ENCODE measurements at places on chromosomes 4 and X.

DNA sequence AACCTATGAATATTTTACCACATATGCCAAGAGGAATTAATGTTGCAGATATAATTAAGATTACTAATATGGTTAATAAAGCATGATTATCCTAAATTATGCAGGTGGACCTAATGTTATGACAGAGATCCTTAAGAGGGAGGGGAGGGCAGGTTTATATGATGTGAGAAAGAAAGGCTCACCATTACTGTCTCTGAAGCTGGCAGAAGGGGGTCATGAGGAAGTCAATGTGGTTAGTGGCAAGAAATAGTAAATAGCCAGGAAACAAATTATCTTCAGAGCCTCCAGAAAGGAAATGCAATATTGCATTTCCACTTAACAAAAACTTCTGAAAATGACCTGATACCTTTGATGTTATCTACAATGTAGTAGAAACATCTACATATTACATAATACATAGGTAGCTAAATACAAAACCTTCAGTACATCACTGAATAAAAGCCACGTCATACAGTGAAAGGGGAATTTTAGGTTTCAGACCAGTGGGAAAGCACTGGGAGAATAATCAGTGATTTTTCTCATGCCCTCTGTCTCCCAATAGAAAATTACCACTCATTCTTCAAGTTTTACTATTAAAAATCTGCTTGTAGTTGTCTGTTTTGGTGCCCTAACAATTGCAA, 609.2 kb downstream of the SPOCK3 start:
- no peak for DNase-seq

- DNase-seq: no peak
These were observed 89.7 kb downstream of the AMELX start for GRCh38 chrX:11382930-11383329.

DNA sequence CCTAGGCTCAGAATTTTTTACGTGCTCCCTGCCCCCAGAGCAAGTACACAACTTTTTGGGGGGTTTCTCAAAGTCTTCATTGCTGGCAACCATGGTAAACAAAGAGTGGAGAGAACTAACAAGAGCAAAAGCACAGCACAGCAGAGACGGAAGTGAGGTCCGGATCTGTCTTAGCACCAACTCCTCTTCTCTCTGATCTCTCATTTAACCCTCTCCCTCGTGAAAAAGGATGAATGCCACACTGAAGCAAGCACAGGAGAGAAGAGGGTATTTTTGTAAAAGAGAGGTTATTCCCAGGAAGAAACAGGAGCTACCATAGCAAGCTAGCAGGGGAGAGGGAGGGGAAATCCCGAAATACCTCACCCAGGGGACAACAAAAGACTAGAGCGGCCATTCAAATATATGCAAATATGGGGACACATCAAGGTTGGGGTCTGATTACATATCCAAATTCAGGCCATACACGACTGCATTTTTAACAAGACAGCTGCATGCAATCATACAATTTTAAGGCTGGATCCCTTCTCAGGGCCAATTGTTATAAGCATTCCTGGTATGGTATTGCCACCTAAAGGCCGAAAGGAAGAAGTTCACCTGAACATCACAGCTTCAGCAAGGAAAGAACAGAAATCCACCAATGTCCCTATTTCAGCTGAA, 46.6 kb downstream of the CD40LG start:
- no peak for DNase-seq

DNA sequence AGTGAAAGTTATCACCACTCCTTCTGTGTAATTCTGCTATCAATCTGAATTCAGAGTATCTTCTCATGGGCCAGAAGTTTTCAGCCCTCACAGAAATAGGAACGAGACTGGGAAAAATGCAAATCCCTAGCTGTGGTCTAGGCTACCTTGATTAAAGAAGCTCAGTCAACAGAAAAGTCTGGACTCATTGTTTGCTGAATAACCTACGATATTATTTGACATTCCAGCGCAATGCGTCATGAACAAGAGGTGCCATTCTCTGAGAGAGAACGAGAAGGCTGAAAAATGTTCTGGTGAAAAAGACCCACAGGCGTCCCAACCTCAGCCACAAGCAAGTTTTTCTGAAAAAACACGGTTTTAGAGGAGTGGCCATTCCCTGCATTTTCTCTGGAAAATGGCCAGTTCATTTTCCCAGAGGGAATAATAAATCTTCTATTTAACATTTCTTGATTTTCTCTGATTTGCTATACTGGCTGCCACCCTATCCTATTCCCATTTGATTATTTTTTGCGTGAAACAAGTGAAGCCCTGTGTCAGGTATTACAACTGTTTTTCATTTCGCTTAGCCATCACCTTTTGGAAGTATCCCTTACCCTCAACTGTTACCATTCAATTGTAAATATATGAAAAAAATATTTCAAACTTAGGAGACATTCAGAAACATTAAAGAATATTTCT, 1117.6 kb upstream of the PRKX start:
- no peak for DNase-seq

DNA sequence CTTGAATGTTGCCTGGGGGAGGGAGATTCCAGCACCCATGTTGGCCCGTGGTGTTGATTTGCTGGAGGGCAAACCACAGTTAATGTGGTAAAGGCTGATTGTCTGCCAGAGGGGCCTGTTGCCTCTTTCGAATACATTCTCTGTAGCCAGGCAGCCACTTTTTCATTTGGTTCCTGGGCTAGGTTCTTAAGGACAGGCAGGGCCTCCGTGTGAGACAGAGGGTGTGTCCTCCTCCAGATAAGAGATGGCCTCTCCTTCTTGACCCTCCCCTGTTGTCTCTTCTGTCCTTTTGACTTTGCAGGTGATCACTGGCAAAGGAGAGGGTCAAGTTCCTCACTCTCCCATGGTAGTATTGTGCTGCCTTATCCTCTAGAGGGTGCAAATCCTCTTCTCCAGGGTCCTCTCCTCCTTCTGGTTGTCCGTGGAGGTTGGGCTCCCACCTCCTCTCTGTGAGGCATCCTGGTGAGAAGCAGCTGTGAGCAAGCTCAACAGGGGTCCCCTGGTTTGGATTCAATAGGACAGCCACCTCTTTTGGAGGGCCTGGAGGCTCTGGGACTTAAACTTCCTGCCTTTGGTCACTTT, 44.9 kb downstream of the ZNF182 start:
- no peak for DNase-seq

GRCh38 chr4:182367153-182367552, 124.0 kb downstream of the TENM3 start:
- DNase-seq: no peak

DNA sequence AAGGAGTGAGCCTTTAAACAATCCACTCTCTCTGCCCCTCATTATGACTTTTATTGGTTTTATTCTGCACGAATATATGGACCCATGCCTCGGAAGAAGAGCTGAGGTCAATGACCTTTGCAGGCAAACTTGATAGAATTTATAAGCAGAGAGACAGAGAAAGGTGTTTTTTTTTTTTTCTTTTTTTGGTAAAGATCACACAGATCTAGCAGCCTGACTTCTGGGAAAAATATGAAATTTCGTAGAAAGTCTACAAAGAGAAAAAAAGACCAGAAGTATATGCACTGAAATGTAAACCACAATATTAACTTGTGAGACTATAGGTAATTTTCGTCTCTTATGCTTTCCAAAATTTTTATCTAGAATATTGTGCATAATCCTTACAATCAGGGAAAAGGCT, 61.6 kb downstream of the LEF1 start:
- no peak for DNase-seq

DNA sequence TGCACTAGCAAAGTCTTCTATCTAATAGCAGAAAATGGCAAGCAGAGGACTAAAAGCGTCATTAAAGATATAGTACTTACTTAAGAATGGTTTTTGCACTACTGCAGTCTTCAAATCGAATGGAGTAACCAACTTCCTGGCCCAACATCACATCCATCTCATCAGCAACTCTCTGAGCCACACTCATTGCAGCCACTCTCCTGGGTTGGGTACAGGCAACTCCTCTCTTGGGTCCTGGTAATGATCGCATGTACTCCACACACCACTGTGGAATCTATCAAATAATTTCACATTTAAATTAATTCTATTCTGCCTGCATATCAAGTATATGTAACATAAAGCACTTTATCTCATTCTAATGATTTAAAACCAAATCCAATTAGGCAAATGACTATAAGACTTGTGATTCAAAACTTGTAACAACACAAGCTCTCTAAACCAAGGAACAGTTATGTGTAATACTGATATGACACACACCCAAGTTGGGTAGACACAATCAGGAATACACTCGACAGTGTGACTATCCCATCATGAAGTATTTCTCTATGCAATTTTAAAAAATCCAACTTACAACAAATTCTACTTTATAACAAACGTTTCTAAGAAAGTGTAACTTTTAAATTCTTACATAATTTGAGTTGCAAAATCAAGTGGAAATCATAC, 13.6 kb downstream of the DHX15 start:
- DNase-seq: no peak

DNA sequence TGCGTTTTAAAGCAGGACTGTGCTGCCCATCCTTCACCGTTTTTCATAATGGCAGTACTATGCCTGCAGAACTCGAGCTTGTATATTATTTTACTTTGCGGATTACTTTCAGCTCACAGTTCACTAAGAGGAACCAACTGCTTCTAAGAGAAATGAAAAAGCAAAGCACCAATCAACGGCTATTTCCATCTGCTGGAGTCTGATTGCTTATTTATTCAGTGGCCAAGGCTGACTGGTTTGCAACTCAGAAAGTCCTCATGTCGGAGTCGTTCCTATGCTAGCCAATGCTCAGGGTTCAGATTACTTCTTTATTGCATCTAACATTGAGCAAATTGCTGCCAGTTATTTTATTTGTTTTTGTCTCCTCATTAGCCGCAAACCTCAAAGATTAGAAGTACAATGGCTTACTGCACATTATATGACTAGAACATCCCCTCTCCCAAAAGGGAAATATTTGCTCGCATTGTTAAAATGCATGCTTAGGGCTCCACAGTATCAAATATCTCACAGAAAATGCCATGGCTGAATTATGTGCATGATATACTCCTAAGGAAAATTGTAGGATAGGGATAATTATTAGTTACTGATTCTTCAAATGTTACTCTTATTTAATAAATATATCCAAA, 1628.2 kb upstream of the ADGRL3 start:
- no peak for DNase-seq

GRCh38 chr4:53899586-53900270, 164.7 kb downstream of the CHIC2 start:
- no peak for DNase-seq

- DNase-seq: no peak
These were observed 22.8 kb downstream of the USP38 start for GRCh38 chr4:143207555-143207954.

DNA sequence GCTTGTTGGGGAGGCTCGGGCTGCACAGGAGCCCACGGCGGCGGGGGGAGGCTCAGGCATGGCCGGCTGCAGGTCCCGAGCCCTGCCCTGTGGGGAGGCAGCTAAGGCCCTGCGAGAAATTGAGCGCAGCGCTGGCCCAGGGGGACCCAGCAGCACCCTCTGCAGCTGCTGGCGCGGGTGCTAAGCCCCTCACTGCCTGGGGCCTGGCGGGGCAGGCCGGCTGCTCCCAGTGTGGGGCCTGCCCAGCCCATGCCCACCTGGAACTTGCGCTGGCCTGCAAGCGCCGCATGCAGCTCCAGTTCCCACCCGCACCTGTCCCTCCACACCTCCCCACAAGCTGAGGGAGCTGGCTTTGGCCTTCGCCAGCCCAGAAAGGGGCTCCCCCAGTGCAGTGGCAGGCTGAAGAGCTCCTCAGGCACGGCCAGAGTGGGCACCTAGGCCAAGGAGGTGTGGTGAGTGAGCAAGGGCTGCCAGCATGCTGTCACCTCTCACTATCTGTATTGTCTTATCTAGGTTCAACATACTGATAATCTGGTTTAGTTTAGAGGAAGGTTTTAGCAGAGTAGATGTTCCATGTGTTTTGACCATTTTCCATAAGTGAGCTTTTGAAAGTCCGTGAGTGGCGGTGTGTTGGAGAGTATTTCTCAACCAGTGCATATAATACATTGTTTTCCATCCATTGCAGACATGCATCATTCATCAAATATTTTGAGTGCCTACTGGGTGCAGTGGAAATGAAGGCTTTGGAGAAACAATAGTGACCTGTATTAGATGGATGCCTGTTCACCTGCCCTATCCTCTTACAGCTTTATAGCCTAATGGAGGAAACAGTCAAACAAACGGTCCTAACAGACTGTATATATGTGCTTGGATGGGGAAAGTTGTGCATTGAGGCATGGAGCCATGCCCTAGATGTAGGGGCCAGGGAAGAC, 13.1 kb downstream of the PI4K2B start:
- DNase-seq: no peak

- DNase-seq: no peak
These were observed 234.3 kb upstream of the HHIP start for GRCh38 chr4:144411700-144412099.

- DNase-seq: no peak
These were observed 75.4 kb downstream of the RPS3A start for GRCh38 chr4:151174784-151175183.

- no peak for DNase-seq
These were observed 261.4 kb downstream of the DHX15 start for GRCh38 chr4:24322995-24323394.

DNA sequence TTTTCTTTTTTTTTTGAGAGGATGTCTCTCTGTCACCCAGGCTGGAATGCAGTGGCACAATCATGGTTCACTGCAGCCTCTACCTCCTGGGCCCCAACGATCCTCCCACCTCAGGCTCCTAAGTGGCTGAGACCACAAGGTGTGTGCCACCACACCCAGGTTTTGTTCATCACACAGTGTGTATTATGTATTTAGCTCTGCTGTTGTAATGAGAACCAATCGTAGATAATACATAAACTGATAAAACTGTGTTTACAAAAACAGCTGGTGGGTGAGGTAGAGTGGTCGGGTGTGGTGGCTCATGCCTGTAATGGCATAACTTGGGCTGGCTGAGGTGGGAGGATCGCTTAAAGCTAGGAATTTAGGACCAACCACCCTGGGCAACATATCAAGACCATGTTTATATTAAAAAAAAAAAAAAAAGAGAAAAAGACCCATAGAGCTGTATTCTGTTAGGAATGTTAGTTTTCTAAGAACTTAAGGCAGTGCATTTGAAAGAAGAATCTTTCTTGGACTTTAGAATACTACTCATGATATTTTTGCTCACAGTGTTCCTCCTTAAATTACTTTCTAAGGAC, 34.9 kb downstream of the POLR2B start:
- no peak for DNase-seq

- no peak for DNase-seq
These were observed 13.0 kb upstream of the FGF5 start for GRCh38 chr4:80253510-80253909.

DNA sequence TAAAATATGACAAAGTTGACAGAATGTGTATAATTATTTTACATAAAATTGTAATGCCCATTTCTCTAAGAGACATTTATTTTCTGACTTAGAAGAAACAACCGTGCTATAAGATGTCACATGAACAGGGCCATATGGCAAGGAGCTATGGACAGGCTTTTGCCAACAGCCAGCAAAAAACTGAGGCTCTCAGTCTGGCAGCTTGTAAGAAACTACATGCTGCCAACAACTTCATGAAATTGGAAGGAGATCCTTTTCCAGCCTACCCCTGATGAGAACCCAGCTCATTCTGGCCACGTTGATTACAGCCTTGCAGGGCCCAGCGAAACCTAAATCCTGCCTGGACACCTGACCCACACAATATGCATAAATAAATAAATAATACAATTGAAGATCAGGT, 250.3 kb upstream of the ARSJ start:
- DNase-seq: no peak

- DNase-seq: no peak
These were observed 1.7 kb downstream of the FGD1 start for GRCh38 chrX:54494166-54494988.

- no peak for DNase-seq
These were observed 205.5 kb upstream of the NUDT6 start for GRCh38 chr4:123127875-123128274.

Measured in stimulated activated CD8-positive, alpha-beta memory T cell treated with anti-CD3 and anti-CD28 coated beads, Interleukin-4, amount 100 ng/mL, for 24 hours (primary cell).